Activated CD8-positive, alpha-beta memory T cell treated with anti-CD3 and anti-CD28 coated beads, Interleukin-2, amount 50 U/mL, for 48 hours (primary cell): ENCODE measurements at places on chromosomes 4 and X.

GRCh38 chr4:53552711-53553110 lies 38.6 kb downstream of the LNX1 start:
- DNase-seq = no peak

DNA sequence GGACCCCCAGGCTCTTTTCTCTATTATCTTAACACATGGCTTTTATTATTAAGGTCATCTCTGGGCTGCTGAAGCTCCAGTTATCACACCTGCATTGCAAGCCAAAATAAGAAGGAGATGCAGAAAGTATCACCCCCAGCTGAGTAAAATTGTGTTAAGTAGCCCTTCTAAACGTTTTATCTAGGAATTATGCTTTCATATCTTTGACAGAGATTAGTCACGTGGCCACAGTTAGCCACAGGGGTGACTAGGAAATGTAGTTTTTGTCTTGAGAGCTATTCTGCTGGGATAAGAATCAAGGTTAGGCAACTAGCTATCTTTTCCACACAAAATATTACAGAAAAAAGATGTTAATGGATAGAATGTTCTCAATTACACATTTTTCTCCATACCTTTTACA lies 102.1 kb downstream of the ANXA3 start:
- no peak for DNase-seq

DNA sequence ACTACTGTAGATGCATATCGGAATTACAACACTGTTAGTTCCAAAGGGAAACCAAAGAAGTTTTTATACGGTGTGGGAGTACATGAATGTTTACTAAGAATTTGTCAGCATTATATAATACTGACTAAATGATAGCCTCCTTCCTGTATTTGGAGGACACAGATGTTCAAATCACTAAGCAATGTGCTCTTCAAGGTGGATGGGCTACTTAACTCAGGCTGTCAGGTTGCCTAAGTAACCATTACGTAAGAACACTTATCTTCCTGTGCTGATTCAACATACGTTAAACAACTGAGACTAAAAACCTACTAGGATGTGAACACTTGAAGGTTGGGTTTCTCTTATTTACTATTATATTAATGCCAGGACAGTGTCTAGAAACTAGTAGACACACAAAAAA lies 81.9 kb upstream of the HPGD start:
- DNase-seq = no peak

DNA sequence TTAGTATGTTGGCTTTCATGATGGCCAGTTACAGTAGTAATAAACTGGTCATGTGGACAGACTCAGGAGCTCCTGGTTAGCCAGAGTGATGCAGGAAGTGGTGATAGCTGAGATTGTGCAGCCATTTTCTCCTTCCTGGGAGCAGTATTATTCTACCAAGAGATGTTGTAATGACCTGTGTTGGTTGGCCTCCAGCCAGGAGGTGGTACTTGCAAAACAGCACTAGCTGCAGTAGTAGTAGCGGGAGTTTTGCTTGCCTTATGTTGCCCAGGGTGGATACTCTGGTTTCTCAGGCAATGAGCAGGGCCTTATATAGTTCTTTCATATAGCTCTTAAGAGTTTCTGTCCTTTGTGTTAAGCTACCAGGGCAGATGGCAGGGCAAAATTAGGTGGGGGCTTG lies 998.8 kb downstream of the GLUD2 start:
- no peak for DNase-seq

DNA sequence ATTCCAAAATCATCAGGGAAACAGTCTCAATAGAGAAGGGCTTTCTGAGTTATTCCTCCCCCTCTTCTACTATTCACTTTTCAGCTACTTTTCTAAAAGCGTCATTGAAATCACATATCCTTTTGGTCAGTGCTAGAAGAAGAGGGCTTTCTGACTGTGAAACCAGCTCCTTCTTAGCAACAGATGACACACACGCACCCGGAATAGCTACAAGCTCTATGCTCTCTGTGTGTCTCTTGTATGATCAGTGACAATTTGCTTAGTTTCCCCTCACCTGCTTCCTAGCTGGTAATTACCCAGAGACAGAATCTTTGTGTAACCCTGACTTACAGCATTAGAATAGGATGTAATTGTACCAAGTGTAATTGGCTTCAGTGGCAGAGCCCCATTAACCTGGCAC lies 268.1 kb upstream of the SLITRK2 start:
- DNase-seq = no peak

DNA sequence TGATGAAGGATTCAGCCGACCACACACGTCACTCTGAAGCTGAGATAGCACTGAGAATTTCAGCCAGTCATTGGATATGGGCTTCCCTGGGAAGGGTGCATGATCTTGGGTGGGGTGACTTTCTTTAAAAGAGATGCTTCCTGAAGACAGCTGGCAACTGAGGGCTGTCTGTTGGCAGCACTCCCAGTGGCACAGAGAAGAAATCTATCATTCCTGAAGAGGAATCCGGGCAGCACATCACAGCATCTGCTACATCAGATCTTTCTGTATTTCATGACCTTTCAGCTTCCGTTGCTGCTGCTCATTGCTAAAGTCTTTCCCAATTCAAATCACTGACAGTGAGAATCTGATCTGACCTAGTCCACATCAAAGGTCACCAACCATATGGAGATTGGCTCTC lies 193.8 kb upstream of the RBPJ start:
- no peak for DNase-seq

DNA sequence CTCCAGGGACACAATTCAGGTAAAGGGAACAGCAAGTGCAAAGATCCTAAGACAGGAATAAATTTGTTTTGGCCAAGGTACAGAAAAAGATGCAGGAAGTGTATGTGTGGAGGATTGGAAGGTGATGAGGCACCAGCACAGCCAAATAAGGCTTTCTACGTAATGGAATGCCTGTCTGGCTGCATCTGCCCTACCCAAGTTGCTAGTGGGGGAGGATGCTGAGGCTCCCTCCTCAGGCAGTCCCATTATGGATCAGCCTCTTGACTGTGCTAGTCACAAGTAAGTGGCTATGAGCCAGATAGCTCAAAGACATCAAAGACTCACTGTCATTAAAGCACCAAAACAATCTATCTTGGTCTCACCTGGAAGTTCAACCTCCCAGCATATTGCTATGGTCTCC lies 300.9 kb upstream of the FAT4 start:
- DNase-seq = no peak

- no peak for DNase-seq
Measured at GRCh38 chrX:7330971-7331746, 183.2 kb upstream of the PUDP start.

DNA sequence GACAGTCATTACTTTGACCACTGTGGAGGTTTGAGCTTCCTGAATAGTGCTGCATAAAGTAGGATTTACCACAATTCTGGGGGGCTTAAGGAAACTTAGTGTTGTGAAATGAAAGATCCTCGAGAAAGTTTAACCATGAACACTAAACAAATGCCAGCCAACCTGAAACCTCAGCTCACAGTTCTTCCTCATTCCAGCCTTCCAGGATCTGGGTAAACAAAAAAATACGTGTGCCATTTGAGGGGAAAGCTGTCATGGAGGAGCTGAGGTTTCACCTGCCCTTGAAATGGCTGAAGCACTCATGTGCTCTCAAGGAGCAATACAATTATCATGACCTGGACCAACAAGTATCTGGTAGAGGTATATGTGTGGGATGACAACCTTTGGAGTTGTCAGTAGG lies 142.7 kb downstream of the NPNT start:
- no peak for DNase-seq

DNA sequence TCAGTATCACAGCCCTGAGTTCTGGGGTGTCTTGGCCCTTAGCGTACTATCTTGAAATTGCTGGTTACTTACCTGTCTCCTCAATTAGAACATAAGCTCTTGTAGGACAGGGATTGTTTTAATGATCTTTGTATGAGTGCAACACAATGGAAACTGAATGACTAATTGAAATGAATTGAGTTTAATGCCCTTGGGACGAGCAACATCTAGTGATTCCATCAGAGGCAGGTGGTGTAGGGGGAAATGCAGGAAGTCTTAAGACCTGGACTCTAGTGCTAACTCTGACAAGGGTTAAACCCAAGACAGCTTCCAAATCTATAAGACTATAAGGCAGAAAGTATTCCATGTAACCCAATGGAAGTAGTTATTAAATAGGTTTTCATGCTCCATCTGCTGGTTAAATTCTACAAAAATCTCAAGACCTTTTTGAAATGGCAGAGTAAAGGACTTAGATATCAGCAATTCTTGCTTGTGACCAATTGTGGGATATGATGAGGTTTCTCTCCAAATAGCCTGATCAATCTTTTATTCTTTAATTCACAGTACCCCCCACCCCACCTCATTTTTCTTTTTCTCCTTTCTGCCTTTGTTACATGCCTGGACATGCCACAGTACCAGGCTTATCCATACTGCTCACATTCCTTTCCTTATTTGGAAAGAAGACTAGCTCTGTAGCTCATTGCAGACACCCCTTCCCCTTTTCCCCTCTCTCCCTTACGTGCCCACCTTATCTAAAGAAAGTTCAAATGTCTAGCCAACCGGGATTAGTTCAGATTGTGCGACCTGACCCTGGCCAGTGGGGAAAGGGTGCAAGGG lies 340.8 kb downstream of the PAPSS1 start:
- DNase-seq = no peak

DNA sequence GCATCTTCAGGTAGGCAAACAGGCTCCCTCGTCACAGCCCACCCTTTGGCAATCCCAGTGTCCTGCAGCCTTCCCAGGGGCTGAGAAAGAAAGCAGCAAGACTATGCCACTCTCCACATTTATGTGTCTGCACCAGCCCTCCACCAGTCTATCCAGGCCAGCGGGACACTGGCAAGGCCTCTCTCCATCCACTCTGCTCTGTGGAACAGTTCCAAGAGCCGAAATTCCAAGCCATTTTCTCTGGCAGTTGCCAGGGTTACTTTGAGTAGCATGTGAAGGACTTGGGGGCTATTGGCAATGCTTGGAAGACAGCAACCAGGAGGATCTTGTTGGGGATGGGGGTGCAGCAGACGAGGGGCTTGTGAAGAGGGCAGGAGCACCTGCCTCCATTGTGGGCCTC lies 52.1 kb downstream of the TSC22D3 start:
- DNase-seq = no peak

DNA sequence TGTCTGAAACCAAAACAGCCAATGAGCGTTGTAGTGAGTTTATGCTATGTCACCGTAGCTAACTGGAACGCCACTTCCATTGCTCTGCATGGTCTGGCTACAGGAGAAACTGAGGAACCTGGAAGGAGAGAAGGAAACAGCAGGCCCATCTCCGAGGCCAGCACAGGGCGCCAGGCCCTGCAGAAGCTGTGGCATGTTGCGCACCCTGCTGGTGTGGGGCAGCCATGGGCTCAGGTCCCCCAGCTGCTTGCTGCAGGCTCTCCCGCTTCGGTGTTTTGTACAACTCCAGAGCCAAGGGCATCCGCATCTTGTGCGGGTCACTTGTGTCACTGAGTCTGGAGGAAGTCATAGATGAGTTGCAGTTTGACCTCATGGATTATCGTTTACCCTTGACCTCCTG lies 89.2 kb downstream of the AFAP1 start:
- DNase-seq = no peak

DNA sequence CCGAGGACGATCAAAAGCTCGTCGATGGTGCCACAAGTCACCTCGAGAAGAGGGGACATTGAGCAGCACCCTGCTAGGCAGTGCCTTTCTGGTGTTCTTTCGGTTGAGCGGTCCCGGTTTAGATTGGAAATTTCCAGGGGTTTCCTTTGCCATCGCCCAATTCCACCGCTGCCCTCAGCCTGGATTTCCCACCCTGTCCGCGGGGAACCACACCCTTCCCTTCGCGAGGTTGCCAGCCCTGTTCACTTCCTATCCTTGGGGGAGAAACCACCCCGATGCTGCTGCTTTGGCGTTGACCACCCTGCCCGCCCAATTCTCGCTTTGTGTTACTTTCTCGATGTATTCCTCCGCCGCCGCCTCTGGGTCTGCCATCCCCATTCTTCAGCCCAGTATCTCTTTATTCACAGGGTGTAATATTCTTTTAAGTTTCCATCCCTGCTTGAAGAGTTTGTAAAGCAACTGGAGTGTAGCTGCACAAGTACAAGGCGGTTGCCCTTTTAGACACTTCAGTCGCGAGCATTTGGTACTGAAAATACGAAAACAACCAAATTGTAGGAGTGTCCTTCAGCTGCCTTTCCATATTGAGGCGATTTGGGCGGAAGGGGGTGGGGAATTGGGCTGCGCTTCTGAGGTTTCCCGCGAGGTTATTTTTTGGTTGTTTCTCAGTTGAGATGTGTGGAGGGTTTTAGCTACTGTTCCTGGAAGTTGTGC lies 1.1 kb downstream of the OGT start:
- peak; percentile 69 for DNase-seq

DNA sequence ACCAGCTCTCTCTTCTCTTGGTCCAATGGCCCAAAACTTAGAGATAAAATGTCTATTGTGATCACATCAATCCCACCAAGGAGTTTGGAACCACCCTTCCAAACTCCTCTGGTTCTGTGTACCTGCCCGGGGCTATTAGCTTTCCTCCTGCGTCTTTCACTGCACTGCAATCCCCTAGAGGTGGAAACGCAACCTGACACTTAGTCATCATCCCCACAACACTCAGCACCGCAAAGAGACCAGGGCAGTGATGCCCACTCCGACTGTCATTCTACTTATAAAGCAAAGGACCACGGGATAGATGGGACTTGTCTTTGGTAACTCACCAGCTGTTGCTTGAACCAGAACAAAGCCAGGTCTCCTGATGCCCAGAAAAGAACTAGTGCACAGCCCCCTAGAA lies 22.0 kb downstream of the AFAP1 start:
- DNase-seq = no peak

- DNase-seq = no peak
Measured at GRCh38 chr4:186200516-186200915, 9.1 kb downstream of the CYP4V2 start.

- DNase-seq = no peak
Measured at GRCh38 chr4:14410516-14410915, 591.8 kb upstream of the CPEB2 start.

- no peak for DNase-seq
Measured at GRCh38 chrX:3699821-3700381, 13.5 kb downstream of the PRKX start.

DNA sequence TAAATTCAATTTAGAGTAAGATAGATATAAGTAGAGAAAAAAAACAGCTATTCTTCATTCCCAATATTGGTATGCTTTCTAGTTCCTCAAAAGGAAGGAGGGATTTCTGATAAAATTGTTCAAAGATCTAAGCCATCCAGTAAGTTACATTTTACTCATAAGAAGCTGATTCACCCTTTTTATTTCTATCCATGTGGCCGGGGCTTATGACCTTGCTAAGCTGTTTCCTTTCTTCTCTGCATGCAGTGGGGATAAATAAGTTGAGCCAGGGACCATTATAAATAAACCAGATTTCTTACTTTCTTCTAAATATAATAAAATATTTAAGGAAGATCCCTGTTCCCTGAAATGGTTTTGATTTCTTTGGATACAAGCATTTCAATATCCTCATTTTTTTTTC lies 502.3 kb downstream of the PDHA2 start:
- no peak for DNase-seq

GRCh38 chr4:82523179-82523578 lies 38.6 kb downstream of the TMEM150C start:
- no peak for DNase-seq

- no peak for DNase-seq
Measured at GRCh38 chr4:3599951-3600350, 67.7 kb upstream of the LRPAP1 start.
